ENCODE measurements at places on chromosomes 7 and 10.

- no peak for DNase-seq
Observed at GRCh38 chr7:79893991-79894390, 240.6 kb upstream of the GNAI1 start.

GRCh38 chr7:91299952-91300775, 35.9 kb downstream of the FZD1 start:
- DNase-seq: no peak

GRCh38 chr10:43186150-43186549, 47.9 kb downstream of the CSGALNACT2 start:
- DNase-seq: no peak

- no peak for DNase-seq
Observed at GRCh38 chr7:123771846-123772245, 23.0 kb upstream of the WASL start.

GRCh38 chr10:82934429-82934828, 1059.4 kb downstream of the NRG3 start:
- no peak for DNase-seq

- DNase-seq: no peak
Observed at GRCh38 chr10:116331815-116332214, 7.6 kb downstream of the CCDC172 start.

GRCh38 chr7:128271471-128271941, 30.4 kb downstream of the LEP start:
- no peak for DNase-seq

DNA sequence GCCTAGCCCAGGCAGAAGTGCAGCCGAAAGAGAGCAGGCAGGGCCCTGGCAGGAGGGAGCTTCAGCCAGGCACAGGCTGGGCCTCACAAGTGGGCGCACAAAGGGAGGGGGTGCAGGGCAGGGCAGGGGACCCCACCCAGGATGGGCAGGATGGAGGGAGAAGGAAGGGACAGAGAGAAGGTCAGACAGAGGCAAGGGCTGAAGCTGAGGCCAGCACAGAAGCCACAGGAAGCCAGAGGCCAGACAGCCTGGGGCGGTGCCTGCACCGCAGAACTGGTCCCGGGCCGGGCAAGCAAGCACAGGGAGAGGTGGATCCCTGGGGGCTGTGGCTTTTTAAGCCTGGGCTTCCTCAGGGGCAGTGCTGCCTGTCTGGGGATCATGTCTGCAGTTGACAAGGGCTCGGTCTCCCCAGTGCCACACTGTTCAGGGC, 16.7 kb downstream of the NOS3 start:
- no peak for DNase-seq

GRCh38 chr7:23530405-23530804, 1.4 kb downstream of the TRA2A start:
- no peak for DNase-seq

- DNase-seq: no peak
Observed at GRCh38 chr10:31207636-31208035, 111.4 kb upstream of the ZEB1 start.

- no peak for DNase-seq
Observed at GRCh38 chr10:96309628-96310320, 5.5 kb downstream of the DNTT start.

GRCh38 chr10:57098146-57098545, 737.1 kb upstream of the ZWINT start:
- DNase-seq: no peak

DNA sequence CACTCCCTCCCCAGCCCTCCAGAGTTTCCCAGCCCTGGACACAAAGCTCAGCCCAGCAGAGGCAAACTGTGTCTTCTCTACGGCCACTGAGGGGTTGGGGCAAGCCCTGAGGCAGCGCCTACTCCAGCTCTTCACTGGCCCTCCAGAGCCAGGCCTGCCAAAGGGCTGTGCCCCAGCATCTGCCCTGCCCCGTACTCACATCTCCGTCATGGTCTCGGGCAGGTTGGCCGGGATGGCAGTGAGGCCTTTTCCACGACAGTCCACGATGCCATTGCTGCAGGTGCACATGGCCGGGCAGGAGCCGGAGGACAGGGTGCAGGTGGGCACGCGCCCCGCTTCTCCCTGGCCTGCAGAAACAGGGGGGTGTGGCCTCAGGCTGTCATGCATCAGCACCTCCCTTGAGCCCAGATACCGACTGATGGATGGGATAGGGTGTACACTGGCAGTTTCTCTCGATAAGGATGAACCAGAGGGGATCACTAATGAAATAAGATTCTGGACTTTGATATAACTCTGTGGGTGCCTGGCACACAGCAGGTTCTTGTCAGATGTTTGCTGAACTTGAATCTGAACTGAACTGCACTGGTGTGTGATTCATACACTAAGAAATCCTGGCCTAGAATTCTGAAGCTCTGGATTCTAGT, 125.2 kb downstream of the SLIT1 start:
- no peak for DNase-seq

DNA sequence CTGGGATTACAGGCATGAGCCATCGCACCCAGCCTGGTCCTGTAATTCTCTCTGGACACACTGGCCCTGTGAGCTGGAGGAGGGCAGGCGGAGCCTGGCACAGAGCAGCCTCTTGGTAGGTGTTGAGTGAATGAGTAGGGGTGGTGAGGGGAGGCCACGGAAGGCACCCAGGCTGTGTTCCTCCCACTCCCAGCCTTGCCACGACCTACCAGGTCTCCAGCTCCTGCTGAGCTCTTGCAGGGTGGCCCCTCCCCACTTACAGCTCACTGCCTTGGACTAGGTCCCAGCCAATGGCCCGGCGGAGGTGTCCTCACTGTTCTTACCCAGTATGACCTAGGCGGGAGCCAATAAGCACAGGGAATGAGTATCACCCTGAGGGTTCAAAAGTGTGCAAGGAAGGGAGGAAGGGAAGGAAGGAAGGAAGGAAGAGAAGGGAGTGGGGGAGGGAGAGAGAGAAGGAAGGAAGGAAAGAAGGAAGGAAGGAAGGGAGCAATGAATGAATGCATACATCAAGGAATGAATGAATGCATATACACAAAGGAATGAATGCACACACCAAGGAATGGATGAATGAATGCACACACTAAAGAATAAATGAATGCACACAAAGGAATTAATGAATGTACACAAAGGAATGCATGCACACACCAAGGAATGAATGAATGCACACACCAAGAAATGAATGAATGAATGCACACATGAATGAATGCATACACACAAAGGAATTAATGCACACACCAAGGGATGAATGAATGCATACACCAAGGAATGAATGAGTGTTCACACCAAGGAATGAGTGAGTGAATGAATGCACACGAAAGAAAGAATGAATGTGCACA, 45.5 kb downstream of the GTF2IRD1 start:
- no peak for DNase-seq

DNA sequence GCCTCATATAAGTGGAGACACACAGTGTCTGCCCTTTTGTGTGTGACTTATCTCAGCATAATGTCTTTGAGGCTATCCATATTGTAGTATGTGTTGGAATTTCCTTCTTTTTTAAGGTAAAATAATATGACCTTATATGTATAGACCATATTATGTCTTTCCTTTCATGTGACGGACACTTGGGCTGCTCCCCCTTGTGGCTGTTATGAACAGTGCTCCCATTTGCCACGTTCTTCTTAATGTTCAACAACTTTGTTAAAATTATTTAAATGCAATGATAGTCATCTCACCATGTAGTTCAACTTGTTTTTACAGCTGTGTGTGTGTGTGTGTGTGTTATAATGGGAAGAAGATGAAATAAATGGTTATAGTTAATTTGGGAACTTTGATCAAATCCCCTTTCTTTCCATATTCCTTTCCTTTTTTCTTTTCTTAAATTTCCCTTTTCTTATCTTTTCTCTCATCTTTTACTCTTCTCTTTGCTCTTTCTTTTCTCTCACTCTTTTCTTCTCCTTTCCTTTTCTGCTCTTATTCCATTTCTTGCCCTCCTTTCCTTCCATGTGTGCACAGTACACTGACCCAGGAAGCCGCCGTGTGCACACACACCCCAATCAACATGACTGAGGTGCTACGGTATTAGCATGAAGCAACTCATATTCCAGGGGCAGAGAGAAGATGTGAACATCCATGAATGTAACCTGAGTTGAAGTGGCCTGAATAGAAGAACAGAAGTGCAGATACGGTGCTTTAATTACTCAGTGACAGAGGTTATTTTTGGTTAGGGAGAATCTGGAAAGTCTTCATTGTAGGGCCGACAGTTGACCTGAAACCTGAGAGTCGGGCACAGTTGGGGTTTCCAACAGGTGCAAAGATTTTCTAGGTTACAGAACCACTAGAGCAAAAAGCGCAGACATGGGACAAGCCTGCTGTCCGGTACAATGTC, 596.6 kb downstream of the SDK1 start:
- peak; percentile 20 for DNase-seq

- DNase-seq: no peak
Observed at GRCh38 chr7:27237735-27238334, 4.8 kb upstream of the EVX1 start.

DNA sequence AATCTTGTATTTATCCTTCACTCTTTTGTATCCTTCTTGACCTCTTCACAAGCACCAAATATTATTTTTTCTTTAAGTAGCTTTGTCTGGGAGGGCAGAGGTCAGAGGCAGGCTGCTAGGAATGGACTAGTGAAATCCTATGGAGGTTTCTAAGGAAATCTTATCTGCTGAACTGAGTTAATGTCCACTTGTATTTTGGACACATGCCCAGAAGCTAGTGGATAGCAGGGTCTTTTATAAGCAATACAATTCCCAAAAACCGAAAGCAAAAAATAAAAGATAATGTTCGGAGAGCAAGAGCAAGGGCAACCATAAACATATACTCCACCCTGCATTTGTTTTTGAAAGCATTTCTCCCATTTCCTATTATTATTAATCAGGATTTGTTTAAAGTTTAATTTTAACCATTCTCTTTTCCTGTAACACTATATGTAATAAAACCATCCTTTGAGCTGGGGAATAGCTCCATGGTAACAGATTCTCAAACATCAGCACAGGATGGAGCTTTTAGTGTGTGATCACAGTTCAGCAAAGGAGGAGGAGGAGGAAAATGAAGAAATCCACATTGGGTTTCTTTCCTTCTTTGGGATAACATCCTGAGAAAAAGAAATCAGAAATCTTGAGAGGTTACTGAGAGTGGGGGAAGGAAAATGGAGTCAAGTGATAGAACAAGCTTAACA, 328.2 kb upstream of the LRRN3 start:
- no peak for DNase-seq

DNA sequence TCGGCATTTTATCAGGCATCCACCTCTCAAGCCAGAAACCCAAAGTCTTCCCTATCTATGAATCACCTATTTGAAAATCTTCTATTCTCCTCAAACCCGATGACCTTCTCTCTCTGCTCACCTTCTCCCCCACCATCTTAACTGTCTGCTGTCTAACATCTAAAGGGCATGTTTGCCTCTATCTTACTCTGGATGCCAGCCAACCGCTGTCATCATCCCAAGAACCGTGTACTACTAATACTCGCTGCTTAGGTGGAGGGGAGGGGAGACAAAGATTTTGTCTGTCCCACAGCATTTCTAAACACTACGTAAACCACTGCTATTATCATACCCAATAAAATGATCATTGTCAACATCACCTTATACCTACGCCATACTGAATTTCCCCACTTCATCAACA, 29.5 kb downstream of the PAXIP1 start:
- no peak for DNase-seq

GRCh38 chr10:13404305-13404759, 56.2 kb upstream of the SEPHS1 start:
- no peak for DNase-seq

DNA sequence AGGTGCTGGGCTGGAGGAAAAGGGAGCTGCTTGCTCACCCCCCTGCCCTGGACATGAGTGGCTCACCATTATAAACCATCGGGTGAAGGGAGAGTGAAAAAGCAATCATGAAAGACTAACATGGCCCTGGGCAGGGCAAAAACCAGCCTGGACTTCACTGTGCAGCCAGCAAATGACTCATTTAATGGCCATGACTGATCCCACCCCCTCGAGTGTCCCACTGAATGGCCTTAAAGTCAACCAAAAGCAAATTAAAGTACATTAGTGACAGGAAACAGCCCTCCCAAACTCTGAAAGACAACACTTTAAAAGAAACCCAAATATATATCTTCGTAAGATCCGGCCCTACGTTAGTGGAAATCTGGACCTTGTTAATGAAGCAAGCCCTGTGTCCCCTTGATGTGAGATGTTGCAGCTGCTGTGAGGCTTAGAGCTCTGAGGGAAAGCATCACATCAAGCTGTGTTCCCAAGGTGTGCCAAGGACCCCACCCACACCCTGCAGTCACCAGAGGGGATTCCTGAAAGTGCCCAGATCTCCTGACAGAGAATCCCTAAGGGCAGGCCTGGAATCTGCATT, 31.2 kb downstream of the ADCYAP1R1 start:
- DNase-seq: no peak

- no peak for DNase-seq
Observed at GRCh38 chr10:12299222-12299965, 50.0 kb upstream of the CAMK1D start.

DNA sequence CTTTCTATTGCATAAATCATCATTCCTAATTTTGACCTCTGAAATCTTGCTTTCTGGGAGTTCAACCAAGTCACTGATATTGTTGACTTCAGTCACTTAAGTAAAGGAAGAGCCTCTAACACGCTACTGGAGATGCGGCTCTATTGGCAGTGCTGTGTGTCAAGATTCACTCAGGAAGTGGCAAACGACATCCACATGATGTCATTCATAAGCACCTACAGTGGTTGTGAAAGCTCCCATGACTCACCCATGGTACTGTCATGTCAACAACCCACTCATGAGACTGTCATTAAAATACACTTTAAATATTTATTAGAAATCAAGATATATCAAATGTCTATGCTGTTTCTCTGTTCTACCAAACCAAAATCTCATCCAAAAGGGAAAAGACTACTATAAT, 52.5 kb upstream of the LHFPL3 start:
- no peak for DNase-seq

- no peak for DNase-seq
Observed at GRCh38 chr7:44110719-44111635, 6.8 kb downstream of the AEBP1 start.

GRCh38 chr7:99926321-99926720, 3.1 kb downstream of the GJC3 start:
- no peak for DNase-seq
